ENCODE measurements at places on chromosomes 11 and 22.

- no peak for DNase-seq
These were observed 833 bp downstream of the SCUBE2 start for GRCh38 chr11:9090488-9091043.

- DNase-seq = no peak
These were observed 77.9 kb upstream of the OR5AK2 start for GRCh38 chr11:56910785-56911184.

- DNase-seq = no peak
These were observed 79.7 kb downstream of the C22orf31 start for GRCh38 chr22:28981818-28982499.

GRCh38 chr11:128174465-128175291 is 412.7 kb downstream of the ETS1 start:
- no peak for DNase-seq

- no peak for DNase-seq
These were observed 281.6 kb downstream of the TBC1D22A start for GRCh38 chr22:47043835-47044721.

DNA sequence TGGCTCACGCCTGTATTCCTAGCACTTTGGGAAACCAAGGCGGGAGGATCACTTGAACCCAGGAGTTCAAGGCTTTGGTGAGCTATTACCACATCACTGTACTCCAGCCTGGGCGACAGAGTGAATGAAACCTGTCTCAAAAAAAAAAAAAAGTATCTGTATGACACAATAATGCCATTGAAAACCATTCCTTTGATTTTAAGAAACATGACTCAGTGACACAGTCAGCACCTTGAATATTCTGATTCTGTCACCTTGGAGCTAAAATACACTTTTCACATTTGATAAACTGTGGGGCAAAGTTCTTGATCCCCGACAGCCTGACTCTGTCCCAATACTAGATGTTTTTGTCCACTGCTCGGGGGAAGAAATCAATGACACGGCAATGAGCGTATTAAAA is 16.7 kb upstream of the ELFN2 start:
- DNase-seq = no peak

DNA sequence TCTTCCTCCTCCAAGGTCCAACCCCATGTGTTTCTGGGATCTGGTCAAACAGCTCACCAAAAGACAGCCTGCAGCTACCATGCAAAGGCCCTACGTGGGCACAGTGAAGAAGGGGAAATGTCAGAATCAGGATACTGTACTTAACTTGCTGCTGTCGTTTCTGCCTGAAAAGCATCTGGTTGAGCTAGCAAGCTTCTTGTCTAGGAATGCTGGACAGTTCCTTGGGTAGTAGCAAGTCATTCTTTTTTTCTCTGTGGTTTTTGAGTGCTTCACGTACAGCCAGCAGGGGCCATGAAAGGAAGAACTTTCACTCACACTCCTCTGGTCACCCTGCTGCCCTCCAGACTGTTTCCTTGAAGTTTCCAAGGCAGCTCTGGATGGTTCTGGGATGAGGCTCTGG is 24.7 kb downstream of the RCOR2 start:
- no peak for DNase-seq

GRCh38 chr11:116499396-116500003 is 273.3 kb downstream of the BUD13 start:
- DNase-seq = no peak

- DNase-seq = no peak
These were observed 11.9 kb downstream of the HIPK3 start for GRCh38 chr11:33268945-33269540.

GRCh38 chr11:13384908-13385640 is 77.9 kb downstream of the BTBD10 start:
- no peak for DNase-seq

- DNase-seq = no peak
These were observed 44.6 kb downstream of the LIF start for GRCh38 chr22:30201945-30202344.

- no peak for DNase-seq
These were observed 36.6 kb downstream of the ZBTB44 start for GRCh38 chr11:130278151-130278550.

GRCh38 chr11:7494086-7494745 is 8.9 kb downstream of the OLFML1 start:
- DNase-seq = no peak

DNA sequence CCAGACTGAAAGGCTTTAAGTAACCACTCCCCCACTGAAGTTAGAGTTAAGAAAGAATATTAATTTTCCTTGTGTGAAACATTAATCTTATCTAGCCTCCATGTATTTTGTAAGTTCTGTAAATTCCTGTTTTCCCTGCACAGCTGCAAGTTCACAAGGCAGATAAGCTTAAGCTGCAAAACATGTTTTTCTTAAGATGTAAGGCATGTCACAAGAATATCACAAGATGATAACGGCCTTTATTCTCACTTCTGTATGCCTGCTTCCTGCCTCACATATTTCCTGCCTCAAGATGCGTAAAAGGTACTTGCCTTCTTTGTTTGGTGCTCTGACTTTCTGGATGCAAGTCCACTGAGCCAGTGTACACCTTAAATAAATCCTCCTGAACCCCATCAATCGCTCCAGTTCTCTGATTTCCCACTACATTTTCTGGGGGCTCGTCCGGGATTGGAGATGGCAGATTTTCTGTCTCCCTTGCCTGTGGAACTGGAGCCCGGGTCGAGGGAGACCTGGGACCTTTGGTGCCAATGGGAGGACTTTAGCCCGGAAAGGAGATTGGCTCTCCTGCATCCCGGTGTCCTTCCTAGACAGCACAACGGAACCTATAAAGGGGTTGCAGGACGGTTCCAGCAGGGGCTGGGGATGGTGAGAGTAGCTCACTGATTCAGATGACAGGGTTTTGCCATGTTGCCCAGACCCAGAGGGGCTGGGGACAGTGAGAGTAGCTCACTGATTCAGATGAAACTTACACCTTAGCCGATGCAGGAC is 30.2 kb downstream of the PPARA start:
- no peak for DNase-seq

DNA sequence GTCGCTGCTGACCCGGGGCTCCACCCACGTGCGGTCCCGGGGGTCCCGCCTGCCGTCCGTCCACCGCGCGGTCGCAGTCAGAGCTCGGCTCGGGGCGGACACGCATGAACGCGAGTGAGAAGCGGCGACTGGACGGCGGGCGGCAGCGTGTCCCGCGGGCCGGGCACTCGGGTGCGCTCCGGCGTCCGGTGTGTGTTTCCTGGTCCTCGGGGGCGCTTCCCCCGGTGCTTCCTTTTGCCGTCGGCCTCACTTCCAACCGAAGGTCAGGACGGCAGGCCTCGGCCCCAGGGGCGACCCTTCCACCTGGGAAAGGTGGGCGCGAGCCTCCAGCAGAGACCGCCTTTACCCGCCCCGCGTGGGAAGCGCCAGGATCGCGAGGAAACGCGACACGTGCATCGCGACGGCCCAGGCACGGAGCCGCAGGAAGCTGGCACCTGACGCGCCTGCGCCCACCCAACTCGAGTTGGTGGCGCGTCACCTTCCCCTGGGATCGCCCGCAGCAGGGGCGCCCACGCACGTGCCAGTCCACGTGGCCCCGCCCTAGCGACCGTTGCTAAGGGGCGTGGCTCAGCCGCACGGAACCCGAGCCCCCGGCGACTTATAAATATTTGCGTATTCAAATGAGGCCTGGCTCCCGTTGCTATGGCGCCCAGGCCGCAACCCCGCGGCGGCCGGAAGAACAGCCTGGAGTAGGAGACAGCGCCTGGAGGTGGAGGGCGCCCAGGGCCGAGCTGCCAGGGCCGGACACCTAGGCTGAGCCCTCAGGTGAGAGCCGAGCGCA is at the start of gene LRRC56:
Gene LRRC56 (plus strand): TSS at position 687 of the 781 bp plus-strand sequence. CDS start 3,158 bp downstream, outside the sequence.
- peak; percentile 95 for DNase-seq

- DNase-seq = no peak
These were observed 217.6 kb downstream of the CADM1 start for GRCh38 chr11:115286614-115287013.

GRCh38 chr22:48819961-48820360 is 1007.7 kb downstream of the BRD1 start:
- no peak for DNase-seq

GRCh38 chr11:116930177-116930576 is 92.8 kb upstream of the APOA1 start:
- DNase-seq = no peak

GRCh38 chr22:50739894-50740293 is 1.9 kb downstream of the ACR start:
- DNase-seq = peak; percentile 23

DNA sequence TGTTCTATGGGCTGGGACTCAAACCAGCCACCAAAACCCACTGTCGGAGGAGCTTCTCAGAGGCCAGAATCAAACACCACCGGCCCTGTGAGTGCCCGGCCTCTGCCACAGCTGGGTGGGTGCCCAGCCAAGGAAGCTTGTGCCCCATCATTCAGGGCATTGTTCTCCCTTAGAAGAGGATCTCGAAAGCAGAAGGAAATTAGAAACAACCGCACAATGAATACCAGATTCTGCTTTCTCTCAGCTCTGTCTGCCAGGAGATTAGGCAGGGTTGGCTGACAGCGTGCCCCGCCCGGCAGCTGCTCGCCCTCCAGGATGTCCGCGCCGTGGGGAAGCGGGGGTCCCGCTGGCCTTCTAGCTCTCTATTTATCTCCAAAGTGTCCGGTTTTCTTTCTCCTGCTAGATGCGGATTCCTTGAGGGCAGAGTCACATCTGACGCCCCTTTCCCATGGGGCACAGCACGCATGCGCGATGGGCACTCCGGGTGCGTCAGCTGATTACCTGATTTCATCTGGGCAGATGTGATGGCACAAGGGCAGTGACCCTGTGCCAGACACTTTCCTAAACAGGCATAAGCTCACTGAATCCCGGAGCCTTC is 25.5 kb downstream of the SCGB1A1 start:
- peak; percentile 7 for DNase-seq

- no peak for DNase-seq
These were observed 7.2 kb downstream of the FAM83F start for GRCh38 chr22:40001800-40002577.

- no peak for DNase-seq
These were observed 64.9 kb downstream of the DEPDC5 start for GRCh38 chr22:31818481-31819392.

- DNase-seq = no peak
These were observed 612 bp downstream of the GTSE1 start for GRCh38 chr22:46297151-46297812.

- DNase-seq = no peak
These were observed 172.8 kb downstream of the KCNA4 start for GRCh38 chr11:29844031-29844430.

- DNase-seq = no peak
These were observed 16.7 kb downstream of the AMOTL1 start for GRCh38 chr11:94784884-94785283.

GRCh38 chr22:35882211-35883030 is 146.2 kb downstream of the RBFOX2 start:
- no peak for DNase-seq

DNA sequence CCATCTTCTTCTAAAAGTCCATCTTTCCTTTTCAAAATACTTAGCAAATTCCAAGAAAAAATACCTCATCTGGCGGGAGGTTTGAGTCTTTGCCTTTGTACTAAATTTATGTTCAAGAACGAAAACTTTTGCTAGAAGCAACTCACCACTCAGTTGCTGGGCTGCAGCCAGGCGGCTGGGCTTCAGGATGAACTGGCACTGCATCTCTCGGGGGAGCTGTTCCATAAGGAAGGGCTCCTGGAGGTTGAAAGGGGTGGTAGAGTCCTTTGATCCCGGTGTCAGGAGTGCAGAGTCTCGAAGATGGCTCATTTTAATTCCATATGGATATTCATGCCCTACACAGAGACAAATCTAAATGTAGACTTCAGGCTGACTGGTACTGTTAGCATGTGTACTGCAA is 105.8 kb downstream of the ARHGAP20 start:
- no peak for DNase-seq

- DNase-seq = no peak
These were observed 291.1 kb upstream of the C11orf87 start for GRCh38 chr11:109130910-109131309.

GRCh38 chr22:49349841-49350381 is 477.8 kb downstream of the BRD1 start:
- DNase-seq = no peak

DNA sequence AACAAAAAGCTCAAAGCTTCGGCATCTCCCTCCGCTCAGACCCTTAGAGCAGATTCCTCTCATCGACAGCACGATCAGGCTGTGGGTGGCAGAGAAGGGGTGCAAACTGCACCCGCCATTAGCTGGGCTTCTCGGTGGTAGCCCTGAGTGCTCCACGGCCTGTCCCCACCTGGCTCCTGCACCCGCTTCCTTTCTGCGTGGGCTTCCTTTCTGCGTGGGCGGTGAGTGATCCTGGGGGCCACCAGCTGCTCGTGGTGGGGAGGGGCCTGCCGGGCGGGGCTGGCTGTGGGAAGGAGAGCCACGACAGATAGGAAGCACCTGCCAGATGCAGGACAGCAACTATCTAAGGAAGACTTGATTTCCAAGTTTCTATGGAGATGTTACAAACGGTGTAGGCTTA is 55.0 kb downstream of the BRD1 start:
- DNase-seq = no peak

GRCh38 chr11:73286240-73286810 is 14.2 kb downstream of the P2RY6 start:
- no peak for DNase-seq

- no peak for DNase-seq
These were observed 16.4 kb upstream of the RFPL3 start for GRCh38 chr22:32341122-32341740.

DNA sequence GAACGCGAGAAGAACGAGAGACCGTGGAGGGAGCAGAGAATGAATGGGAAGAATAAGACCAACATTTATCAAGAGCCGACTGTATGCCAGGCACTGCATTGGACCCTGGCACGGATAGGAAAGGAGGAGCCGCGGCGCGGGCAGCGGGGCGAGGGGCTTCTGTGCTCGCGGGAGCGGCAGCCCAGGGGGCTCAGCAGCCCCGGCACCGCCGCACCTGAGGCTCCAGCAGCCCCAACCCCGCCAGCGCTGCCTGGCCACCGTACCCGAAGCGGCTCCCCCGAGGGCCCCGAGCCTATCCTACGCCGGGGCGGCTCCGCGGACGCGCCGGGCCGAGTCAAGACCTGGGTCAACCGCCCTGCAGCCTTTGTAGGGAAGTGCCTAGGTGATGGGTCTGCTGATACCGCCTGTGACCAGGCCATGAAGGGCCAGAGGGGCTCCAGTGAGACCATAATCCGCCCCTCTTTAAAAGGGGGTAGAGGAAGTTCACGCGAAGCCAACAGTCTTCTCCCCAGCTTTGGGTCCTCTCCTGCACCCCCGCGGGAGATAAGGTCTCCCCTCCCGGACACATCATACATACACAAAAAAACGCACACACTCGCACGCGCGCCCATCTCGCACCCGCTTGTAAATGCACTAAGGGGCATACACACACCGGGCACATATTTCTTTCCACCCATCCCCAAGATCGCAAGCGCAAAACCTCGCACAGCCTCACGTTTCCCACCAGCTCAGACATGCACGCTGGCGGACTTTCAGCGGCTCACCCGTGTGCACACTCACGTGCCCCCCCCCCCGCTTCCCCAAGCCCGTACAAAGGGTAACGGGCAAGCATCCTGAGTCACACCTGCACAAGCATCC is 935 bp upstream of the RTN4RL2 start:
- DNase-seq = no peak

- no peak for DNase-seq
These were observed 27.5 kb downstream of the KIAA0930 start for GRCh38 chr22:45212992-45213751.

GRCh38 chr22:32590556-32590955 is 115.9 kb downstream of the FBXO7 start:
- DNase-seq = no peak
